ENCODE measurements at places on chromosomes 7 and 10.

- DNase-seq = no peak
Measured at GRCh38 chr7:409339-410281, 110.0 kb downstream of the PDGFA start.

GRCh38 chr10:77881636-77882035 is 44.9 kb downstream of the DLG5 start:
- no peak for DNase-seq

DNA sequence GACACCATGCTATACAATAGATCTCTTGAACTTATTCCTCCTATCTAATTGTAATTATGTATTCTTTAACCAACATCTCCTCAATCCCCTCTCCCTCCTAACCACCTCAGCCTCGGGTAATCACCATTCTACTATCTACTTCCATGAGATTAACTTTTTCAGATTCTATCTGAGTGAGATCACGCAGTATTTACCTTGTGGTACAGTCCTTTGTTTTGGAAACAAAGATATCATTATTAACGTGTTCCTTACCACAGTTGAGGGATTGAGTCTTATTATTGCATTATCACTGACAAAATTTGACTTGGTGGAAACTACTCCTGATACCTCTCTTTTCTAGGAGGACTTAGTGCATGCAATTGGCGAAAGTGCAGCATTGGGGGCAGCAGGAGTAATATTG is 26.0 kb upstream of the HYAL4 start:
- DNase-seq = no peak

DNA sequence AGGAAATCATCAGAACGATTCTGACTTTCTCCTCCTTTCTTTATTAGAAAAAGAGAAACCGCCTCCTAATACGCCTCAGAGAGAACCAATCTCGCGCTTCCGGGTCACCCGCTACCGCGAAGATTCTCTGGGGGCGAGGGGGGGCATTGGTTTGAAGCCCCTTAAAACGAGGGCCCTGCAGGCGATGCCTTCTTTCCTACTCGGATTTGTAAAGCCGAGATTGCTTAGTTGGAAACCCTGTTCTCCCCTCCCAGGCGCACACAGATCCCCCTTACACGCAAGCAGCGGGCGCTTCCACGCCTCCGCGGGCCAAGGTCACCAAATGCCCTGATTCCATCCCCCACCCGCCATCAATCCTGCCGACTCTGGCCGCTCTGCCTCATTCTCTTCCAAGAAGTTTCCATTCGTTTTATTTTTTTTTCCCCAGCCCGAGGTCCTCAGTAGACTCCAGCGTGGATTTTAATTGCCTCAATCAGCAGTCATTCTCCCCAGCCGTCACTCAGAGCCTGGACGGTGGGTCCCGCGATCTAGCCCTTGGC is 1.1 kb upstream of the GAD2 start:
- DNase-seq = no peak

DNA sequence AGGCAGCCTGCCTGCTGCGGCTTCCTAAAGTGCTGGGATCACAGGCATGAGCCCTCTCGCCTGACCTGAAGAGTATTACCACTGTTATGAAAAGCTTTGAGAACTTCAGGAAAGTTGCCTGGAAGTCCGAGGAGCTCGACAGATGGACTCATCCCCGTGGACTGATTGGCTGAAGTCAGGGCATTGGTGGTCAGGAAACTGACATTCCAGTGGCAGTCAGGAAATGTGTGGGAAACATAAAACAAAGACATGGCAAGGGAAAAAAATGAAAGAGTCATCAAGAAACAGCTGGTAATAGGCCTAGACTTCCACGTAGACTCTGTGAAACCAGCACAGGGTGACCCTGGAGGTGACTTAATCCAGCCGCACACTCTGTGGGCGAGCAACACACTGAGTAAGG is 123.3 kb downstream of the CDH23 start:
- no peak for DNase-seq

DNA sequence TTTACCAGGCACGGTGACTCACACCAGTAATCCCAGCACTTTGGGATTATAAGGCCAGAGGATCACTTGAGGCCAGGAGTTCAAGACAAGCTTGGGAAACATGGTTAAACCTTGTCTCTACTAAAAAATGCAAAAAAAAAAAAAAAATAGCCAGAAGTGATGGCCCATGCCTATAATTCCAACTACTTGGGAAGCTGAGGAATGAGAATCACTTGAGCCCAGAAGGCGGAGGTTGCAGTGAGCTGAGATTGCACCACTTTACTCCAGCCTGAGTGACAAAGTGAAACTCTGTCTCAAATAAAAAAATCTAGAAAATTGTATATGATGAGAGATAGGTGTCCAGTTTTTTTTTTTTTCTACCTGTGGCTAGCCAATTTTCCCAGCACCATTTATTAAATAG is 578.2 kb downstream of the ANKRD7 start:
- DNase-seq = no peak

- DNase-seq = no peak
Measured at GRCh38 chr10:118924493-118924892, 105.0 kb upstream of the NANOS1 start.

DNA sequence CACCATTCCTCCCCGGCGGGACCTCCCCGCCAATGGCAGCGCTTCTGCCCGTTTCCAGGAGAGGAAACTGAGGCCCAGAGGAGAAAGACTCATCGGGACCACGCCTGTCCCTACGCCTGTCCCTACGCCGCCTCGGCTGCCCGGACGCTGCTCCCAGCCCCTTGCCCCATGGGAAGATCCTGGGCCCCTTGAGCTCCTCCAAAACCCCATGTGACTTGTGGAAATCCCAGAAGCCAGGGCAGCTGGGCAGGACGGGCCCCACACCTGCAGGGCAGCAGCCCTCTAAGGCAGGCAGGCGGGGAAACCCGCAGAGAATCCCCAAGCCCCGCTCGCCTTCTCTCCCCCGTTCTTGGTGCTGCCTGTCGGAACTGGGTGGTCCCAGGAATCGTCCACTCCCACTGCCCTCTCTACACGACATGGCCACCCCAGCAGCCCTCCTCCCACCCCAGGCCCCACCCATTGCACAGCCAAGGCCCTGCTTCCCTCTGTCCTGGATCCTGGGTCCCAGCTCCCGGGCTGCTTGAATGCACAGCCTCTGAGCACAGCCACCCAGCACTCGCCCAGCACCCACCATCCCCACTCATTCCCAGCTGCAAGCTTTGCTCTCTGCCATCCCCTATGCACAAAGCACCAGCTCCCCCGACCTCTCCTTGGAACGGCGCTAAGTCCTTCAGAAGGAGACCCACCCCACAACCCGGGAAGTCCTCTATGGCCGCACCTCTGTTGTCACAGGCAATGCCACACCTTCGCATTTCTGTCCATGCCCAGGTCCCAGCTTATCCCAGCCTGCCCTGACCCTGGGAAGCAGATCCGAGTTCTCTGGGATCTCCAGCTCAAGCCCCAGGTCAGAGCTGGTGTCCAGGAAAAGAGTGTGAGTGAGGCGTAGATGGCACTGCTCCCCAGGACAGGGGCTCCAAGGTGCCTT is 50.6 kb downstream of the SLC29A4 start:
- no peak for DNase-seq

- DNase-seq = no peak
Measured at GRCh38 chr10:78656417-78657162, 412.2 kb upstream of the ZMIZ1 start.

DNA sequence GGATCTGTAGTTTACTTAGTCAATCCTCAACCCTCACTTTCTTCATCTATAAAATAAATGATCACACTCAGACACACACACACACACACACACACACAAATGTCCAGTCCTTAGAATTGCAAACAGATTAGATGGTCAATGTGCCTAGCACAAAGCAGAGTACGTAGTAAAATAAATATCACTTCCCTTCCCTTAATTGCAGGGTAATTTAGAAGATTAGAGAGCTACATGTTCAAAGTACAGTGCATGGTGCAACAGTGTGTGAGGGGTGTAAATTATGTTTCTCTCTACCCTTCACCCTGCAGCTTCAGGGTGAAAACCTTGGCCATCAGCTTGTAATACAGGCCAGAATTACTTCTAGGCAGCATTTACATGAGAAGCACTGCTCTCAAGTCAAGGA is 187.0 kb upstream of the GHITM start:
- no peak for DNase-seq

DNA sequence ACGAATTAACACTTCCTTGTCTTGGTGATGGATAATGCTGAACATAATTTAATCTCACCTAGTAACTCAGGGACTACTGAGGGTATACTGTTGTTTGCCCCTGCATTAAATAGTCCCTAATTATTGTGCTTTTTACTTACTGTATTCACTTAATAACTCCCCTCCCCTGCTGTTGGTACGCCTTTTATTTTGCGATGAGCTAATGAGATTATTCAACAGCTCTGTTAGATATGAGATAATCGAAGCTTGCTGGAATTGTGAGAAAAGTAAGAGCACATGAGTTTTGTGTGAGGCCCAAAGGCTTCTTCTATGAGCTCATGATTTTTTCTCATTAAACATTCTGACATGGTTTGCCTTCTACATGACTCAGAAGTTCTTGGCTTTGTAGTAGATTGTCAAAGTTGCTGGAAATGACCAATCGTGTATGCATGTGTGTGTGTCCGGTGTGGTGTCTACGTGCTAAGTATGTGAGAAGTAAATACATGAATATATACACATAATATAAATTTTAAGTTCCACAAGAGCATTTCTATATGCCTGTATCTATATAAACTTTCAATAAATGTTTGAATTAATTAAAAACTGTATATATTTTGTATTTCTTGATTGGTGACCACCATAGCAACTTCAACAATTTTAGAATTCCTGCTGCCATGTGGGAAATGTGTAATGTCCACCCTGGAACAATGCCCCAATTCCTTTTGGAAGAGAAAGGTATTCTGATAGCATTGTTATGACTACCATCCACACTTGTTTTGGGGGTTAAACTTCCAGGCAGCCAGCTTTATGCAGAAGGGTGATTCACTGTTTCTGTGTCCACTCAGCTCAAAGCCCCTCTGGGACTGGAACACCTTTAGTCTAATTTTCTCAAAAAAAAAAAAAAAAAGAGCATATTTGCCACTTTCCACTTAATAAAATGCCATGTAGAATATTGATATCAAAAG is 106.2 kb downstream of the SAMD9 start:
- DNase-seq = peak; percentile 80

DNA sequence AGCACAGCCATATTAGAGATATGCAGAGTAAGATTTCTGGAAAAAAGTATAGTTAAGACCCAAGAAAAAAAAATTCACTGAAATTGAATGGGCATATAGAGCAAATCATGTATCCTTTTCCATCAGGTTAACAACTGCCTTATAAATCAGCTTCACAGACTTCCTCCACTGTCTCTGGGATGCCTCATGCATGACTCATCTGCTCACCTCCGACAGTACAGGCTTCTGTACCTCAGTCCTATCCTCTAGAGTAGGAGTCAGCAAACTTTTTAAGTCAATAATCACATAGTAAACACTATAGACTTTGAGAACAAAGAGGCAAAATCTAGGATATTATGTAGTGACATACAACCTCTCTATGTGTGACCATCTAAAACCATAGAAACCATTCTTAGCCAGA is 211.6 kb upstream of the SP8 start:
- DNase-seq = no peak

Measured in AG08395 (cell line).